NCI-H2081 (cell line): ENCODE measurements at places on chromosomes 12 and 14.

- DNase-seq, result peak; percentile 82
These were observed 127.7 kb upstream of the MAX start for GRCh38 chr14:65229748-65230728.

- DNase-seq, result peak; percentile 71
These were observed 179.4 kb downstream of the PHLDA1 start for GRCh38 chr12:75852143-75852542.

DNA sequence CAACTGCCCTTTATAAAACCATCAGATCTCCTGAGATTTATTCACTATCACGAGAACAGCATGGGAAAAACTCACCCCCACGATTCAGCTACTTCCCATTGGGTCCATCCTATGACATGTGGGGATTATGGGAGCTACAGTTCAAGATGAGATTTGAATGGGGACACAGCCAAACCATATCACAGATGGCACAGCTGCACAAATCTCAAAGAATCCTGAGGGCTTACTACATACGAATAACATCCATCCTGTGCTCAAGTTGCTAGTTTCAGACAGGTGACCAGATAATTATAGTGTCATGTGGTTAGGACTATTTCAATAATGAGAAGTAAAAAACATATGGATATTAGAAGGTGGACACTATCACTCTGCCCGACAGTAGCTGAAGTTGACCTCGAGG is 211.2 kb downstream of the NUAK1 start:
- DNase-seq, result no peak

- no peak for DNase-seq
These were observed 203.3 kb upstream of the LRFN5 start for GRCh38 chr14:41403360-41403759.

DNA sequence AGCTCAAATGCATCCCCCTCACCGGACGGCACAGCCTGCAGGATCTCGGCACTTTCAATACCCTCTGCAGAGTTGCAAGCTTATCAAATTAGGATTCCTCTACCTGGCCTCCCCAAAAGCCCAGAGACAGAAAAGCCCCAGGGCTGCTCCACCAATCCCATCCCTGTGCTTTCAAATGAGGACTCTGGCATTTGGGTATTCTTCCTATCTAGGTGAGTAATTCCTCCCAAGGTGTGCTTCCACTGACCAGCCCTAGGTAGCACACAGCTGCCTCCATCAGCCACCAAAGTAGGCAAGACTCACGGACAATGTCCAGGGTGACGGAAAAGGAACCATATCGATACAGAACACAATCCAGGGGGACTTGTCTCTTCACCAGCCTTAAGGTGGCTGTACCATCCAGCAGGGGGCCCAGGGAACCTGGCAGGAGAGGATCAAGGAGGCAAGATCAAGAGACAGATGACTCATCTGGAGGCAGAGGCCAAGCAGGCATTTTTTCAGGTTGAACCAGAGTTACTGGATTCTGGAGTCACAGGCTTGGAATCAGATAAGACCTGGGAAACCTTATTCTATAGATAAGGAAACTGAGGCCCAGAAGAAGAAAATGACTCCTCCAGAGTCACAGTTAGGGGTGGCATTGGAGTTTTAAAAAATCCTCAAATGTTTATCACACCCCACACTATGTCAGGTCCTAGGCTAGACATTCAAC is 9.9 kb downstream of the PMEL start:
- DNase-seq, result no peak

- no peak for DNase-seq
These were observed 58.9 kb upstream of the ANKS1B start for GRCh38 chr12:100043631-100044030.

DNA sequence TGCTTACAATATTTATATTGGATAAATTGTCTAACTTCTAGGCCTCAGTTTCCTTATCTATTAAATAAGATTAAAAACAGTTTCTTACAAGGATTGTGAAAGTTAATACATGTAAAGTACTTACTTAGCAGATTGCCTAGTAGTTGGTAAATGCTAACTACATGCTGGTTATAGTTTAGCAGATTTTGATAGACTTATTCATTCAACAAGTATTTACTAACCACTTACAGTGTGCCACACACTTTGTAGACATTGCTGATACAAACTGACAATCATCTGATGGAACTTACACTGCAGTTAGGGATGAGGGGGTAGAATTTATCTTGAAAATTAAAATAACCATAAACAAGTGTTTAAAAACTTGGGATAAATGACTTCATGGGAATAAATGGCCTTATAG is 50.4 kb downstream of the ARID2 start:
- DNase-seq, result no peak

GRCh38 chr14:73644531-73645247 is at the start of gene DNAL1:
DNAL1 (plus strand) TSS chr14:73644986; CDS start chr14:73645040, 54 bp downstream.
- peak; percentile 90 for DNase-seq

- DNase-seq, result peak; percentile 19
These were observed 32.1 kb upstream of the SLC38A1 start for GRCh38 chr12:46300910-46301309.

- DNase-seq, result peak; percentile 48
These were observed 20.3 kb downstream of the PRICKLE1 start for GRCh38 chr12:42568952-42569915.

DNA sequence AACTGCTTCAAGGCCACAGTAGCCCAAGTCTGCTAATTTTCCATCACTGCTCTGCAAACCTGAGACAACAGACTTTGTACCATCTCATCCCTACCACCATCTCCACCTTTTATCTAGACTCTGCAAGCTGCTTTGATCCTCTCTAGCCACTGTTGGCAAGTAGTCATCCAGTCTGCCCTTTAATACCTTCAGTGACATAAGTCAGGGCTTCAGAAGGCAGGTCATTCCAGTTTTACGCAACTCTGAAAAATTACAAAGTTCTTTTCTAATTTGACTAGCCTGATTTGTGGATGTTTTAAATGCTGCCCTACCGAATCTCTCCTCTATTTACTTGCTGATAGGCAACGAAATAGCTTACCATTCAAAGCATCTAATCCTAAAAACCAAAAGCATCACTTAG is 2.8 kb downstream of the FERMT2 start:
- no peak for DNase-seq

DNA sequence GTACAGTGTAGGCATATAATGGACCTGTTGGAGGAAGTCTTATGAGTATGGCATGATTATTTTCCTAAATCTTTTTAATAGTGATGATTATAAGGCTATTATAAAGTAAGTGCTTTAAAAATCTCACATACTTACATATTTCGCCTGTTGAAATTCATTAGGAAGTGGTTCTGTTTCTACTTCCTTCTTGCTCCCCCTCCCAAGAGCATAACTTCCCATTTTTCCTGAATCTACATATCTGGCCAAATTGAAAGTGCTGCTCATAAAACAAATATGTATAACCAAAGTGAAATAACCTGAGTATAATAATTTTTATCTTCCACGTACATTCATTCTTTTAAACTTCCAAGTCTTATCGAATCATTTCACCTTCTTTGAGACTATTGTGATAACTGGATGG is 455.6 kb upstream of the SEL1L start:
- no peak for DNase-seq

DNA sequence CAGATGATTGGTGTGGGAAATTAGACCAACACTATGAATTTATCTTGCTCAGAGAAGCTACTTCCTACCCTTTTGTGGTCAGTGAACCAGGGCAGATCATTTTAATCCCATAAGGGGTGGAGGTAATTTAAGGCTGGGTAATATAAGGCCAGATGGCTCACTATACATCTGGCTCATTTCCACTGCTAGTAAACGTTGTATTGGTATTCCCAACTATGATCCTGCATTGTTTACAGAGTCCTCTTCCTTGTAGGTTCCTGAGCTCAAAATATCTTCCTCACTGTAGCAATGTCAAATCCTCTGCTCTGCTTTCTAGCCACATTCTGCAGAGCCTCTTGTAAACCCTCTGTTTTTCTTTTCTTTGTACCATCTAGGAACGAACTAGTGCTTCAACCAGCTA is 93.0 kb upstream of the MGAT4C start:
- peak; percentile 3 for DNase-seq

GRCh38 chr14:33030386-33030785 is 91.7 kb downstream of the NPAS3 start:
- DNase-seq, result no peak

DNA sequence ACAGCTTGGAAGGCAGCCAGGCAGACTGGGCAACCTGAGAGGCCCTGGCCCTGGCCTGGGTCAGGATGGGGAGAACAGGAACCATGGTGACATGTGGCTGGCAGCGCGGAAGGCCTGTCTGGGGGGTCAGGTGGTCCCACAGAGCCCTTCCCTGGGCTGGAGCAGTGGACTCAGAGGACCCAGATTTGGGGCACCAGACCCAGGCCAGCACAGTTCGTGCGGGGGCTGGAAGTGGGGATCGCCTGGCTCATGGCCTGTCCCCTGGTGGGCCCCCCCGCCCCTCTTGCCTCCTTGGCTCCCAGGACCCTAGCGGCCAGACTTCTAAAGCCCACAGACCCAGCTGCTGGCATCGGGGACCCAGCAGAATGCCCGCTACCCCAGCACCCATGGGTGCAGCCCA is 21.4 kb downstream of the MTA1 start:
- DNase-seq, result no peak

DNA sequence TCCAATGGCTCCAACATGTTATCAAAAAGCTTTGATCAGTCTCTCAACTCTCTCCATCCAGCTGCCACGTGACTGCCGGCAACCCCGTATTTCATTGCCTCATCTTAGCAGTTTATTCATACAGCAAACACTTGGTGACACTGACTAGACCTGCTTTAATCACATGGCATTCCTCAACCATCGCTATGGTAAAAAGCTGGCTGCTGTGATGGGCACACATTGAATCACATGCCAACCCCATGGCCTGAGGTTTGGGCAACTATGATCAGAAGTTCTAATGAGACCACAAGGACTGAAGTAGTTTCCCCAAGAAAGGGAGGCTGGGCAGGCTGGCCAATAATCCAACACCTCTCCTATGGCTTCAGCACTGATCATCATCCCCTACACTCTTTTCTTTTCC is 40.6 kb upstream of the TAS2R42 start:
- no peak for DNase-seq
